ENCODE measurements at places on chromosomes 5 and 9. TPM values are rescaled to one million over a fixed set of nuclear protein-coding genes. Genes with fewer than 3 reads are reported as not detected.
A peak's percentile ranks its signal among the peaks of the same experiment; 100 is the strongest.

DNA sequence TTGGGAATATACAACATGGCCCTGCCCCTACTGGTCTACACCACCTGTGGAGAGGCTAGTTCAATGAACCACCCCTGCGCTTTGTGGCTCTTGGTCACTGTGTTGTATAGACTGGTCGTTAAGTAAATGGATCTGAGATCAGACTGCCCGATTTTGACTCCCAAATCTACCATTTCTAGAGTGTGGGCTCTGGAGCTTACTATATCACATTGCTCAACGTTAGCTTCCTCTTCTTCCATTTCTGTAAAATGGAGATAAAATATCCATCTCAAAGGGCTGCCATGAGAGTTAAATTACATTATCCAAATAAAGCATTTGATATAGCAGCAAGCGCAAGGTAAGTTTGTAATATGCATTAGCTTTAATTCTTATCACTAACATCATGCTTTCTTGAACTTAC, 52.7 kb upstream of the IFNK start:
- DNase-seq = no peak

GRCh38 chr5:149153751-149154610, 12.7 kb downstream of the ABLIM3 start:
- no peak for DNase-seq

- no peak for DNase-seq
Observed at GRCh38 chr5:84242286-84242685, 142.4 kb downstream of the EDIL3 start.

- no peak for DNase-seq
Observed at GRCh38 chr5:103293719-103294118, 35.2 kb downstream of the MACIR start.

DNA sequence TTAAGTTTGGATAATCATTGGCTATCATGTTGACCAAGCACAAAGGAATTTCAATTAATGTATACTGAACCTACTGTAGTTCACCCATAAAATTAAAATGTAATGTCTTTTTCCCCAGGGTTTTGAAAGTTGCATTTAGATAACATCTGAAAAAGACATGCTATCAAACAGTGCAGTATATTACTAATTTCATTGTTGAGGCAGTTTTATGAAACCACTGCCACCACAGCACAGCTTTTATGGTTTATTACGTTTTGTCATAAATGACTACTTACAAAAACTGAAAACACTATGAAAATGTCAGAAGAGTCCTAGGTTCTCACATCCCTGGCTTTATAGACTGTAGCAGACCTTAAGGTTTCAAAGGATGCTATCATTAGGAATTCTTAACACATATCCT, 32.0 kb upstream of the HAPLN1 start:
- no peak for DNase-seq

DNA sequence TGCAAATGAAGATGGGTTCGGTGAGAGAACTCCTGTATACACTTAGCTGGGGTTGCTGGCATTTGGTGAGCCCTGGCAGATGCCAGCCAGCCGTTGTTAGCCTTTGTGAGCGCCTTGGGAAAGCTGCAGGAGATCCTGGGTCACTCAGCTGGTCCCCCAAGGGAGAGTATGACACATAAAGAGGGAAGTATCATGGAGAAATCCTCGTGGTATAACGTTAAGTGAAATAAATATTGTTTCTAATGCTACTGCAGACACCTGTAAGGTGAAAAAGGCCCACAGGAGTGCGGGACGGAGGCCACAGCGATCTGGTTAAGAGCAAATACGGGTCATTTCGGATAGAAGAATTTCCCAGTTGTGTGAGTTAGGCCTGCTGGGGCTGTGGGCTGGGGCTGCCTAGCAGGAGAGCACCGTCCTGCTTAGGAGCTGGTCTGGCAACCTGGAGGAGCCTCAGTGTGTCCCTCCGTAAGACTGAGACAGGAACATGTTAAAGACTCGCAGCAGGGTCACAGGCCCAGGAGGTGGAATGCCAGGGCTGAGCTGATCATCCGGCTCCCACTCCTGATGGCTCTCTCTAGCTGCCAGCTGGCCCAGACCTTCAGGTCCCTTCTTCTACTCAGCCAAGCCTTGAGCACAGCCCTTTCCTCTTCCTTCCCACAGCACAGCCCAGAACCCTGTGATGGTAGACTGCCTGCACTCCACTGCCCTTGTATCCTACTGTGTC, 4.9 kb downstream of the NKX2-5 start:
- DNase-seq = no peak

DNA sequence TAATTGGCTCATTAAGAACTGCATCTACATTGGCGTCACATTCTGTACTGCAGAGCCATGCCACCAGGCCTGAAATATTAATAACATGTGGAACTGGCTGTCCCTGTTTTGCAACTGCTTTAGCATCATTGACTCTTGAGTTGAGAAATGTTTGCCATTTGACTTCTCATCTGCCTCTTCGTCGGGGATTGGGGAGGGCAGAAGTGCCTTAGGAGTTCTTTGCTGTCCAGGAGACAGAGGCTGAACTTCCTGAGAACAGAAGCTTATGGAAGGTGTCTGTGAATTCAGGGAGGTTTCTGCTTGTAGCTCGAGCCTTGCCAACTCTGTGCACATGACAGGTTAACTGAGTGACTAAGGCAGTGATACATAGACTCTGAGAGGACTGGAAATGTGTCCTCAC, 265.0 kb downstream of the KIF4B start:
- no peak for DNase-seq

GRCh38 chr5:98573834-98574320, 199.6 kb upstream of the RGMB start:
- DNase-seq = no peak

- DNase-seq = peak; percentile 77
Observed at GRCh38 chr5:172958331-172959046, 735 bp upstream of the RPL26L1 start.

GRCh38 chr5:115543365-115544042, 1.1 kb downstream of the FEM1C start:
- DNase-seq = no peak

GRCh38 chr9:135176284-135176683, 88.8 kb downstream of the OLFM1 start:
- DNase-seq = no peak

Gene CA9
- total RNA-seq = not detected

Gene NUTM2F
- total RNA-seq = not detected

Gene OTP
- not detected for total RNA-seq

Gene CCDC192
- 1.0 TPM for total RNA-seq
